Left cardiac atrium (tissue), 4 donors: ENCODE measurements at places on chromosomes 13 and 19.

DNA sequence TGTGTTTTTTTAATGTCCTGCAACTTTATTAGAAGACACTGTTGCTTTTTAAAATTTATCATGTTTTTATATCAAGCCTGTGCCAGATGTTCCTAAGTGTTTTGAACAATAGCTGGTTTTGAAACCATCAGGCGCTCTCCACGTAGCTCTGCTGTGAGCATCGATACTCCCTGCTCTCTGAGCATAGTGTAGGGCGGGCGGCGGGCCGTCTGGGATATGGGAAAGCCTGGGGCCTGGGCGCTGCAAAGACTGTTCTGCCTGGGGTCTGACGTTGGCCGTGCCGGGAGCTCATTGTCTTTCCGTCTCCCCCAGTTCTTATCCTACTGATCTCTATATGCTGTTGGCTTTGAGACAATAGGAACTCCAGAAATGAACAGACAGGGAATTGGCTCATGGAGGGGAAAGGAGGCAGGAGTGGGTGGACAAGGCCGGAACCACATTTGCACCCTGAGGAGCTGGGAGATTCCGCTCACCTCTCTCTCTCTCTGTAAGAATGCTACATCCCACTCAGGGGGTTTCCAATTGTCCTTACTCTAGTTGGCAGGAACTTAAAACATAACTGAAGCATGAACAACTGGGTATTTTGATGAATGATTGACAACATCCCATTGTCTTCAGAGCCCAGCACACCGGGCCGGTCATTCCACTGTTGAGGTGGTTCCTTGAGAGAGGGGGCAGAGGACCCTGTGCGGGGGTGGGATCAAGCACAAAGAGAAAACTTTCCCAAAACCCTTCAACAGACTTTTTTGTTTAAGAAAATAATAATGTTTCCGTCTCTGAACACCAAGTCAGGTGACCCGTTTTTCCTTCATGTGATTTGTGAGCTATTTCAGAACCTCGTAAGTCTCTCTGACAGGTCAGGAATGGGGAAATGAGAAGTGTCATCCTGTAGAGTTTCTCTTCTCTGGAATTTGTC is 64.7 kb downstream of the COL4A2 start:
- no peak for DNase-seq

DNA sequence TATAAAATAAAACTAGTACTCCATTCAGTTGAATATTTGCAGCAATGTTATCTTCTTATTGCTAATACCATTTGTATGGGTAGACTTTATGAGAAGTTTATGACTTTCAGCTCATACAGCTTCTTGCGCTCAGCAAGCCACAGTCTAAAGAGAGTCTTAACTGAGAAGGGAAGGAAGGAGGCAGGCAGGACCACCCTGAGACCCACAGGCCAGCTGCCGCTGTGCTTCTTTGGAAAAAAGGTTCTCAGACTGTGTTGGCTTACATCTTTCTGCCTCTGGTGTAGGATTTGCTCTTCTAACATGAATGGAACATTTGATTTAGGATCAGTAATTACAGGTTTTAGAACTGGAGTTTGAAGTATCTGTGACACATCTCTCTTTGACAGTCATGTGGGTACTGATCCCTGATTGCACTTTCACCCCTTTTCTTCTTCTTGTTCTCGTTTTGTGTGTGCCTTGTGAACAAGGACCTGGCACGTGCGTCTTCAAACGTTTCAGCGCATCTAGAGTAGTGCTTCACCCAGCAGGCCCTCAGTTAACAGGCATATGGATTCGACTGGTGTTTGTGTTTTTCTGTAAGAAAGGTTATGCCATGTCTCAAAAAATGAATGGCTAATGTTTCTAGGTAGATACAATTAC is 7.1 kb upstream of the GPR18 start:
- no peak for DNase-seq

DNA sequence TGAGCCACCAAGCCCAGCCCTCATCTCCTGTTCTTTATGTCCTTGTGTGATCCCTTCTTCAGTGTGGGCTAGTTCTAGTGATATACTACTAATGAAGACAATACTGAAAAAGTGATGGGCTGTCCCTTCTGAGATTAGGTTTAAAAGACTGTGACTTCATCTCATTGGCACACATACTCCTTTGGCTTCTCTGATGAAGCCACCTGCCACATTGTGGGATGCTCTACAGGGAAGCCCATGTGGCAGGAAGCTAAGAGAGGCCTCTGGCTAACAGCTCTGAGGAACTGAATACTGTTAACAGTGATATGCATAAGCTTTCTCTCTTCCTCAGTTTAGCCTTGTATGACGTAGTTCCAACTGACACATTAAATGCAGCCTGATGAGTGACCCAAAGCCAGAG is 13.6 kb downstream of the CSNK1A1L start:
- no peak for DNase-seq

DNA sequence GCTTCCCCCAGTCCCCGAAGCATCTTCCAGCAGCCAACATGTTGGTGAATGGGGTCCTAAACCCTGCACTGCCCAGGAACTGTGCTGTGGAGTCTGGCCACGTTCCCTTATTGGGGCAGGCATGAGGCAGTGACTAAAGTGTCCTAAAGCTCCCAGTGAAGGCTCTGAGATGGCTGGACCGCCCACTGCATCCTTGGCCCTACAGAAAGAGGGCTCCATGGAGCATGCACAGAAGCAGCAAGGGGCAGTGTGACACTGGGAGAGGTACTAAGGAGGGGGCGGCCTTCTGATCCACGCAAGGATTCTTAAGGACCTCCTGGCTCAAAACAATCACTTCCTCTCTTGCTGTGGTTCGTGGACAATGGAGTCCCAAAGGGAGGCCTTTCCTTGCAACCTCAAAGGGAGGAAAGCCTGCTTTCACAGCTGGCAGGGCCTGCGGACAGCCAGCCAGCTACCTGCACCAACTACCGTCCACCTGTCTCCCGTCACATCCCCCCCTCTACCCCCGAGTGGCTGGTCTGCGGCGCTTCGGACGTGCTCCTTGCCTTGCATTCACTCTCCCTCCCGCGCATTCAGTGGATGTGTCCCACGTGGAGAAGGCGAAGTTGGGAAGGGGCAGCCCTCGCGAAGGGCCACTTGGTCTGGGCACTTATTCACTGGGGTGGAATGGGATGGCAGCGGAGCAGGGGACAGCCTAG is 63.9 kb upstream of the STARD13 start:
- peak; percentile 34 for DNase-seq

DNA sequence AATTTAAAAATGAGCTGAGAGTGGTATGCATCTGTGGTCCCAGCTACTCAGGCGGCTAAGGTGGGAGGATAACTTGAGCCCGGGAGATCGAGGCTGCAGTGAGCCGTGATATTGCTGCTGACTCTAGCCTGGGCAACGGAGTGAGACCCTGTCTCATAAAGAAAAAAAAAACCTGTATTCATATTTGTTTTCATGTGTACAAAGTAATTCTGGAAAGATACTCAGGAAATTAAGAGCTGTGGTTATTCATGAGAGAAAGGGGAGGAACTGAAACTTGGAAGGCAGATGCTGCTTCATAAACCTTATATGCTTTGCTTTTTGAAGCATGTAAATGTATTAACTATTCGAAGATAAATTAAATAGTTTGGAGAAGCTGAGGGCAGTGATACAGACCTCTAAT is 8.8 kb upstream of the RLN3 start:
- DNase-seq: no peak

- DNase-seq: no peak
Observed at GRCh38 chr19:29488316-29488715, 37.5 kb upstream of the VSTM2B start.

GRCh38 chr13:21010621-21011020 is 50.8 kb downstream of the LATS2 start:
- DNase-seq: no peak

GRCh38 chr19:50340331-50340730 is 11.2 kb upstream of the KCNC3 start:
- no peak for DNase-seq

DNA sequence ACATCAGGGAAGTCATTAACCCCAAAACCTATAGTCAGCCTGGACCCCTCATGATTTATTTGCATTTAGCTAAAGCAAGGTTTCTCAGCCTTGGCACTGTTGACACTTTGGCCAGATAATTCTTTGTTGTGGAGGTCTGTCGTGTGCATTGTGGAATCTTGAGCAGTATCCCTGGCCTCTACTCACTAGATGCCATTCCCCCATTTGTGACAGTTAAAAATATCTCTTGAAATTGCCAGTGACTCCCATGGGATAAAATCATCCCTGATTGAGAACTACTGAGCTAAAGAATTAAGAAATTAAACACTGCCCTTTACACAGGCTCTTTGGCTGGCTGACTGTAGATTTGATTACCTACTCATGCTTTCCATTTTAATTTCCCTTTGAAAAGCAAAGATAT is 102.7 kb downstream of the LMO7 start:
- no peak for DNase-seq

- no peak for DNase-seq
Observed at GRCh38 chr13:30038884-30039283, 188.5 kb upstream of the UBL3 start.

- no peak for DNase-seq
Observed at GRCh38 chr13:23427881-23428528, 5.5 kb downstream of the SACS start.

DNA sequence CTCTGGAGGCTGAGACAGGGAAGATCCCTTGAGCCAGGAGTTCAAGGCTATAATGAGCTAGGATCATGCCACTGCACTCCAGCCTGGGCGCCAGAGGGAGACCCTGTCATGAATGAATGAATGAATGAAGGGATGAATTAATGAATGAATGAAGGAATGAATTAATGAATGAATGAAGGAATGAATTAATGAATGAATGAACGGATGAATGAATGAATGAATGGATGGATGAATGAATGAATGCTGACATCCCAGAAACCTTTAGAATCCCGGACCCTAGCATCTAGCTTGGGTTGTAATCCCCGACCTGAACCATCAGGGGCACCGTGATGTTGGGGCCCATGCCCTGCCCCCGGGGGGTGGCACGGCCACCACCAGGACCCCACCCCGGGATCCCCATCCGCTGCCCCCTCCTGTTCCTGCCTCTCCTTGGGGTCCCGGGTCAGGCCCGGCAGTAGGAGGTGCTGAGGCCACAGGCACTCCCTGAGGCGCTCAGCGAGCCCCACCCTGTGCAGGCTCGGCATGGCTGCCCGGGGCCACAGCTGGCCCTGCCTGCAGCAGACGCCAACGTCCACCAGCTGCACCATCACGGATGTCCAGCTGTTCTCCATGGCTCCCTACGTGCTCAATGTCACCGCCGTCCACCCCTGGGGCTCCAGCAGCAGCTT is 3.4 kb downstream of the EBI3 start:
- DNase-seq: no peak

DNA sequence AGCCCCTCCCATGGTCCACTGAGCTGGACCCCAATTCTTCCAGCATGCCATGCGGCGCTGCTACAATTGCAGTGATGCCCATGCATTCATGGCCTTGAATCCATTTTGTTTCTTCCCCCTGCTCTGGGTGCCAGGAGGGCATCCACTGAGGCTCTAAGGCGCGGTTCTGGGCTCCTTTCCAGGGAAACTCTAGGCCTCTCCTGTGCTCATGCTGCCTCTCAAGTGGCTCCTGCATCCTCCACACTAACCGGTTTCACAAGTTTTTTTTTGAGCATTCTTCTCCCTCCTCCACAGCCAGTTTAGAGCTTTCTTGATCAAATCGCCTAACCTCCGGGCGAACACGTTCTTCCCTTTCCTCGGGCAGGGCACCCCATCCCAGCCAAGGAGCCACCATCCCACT is 69.1 kb upstream of the FLT1 start:
- no peak for DNase-seq

DNA sequence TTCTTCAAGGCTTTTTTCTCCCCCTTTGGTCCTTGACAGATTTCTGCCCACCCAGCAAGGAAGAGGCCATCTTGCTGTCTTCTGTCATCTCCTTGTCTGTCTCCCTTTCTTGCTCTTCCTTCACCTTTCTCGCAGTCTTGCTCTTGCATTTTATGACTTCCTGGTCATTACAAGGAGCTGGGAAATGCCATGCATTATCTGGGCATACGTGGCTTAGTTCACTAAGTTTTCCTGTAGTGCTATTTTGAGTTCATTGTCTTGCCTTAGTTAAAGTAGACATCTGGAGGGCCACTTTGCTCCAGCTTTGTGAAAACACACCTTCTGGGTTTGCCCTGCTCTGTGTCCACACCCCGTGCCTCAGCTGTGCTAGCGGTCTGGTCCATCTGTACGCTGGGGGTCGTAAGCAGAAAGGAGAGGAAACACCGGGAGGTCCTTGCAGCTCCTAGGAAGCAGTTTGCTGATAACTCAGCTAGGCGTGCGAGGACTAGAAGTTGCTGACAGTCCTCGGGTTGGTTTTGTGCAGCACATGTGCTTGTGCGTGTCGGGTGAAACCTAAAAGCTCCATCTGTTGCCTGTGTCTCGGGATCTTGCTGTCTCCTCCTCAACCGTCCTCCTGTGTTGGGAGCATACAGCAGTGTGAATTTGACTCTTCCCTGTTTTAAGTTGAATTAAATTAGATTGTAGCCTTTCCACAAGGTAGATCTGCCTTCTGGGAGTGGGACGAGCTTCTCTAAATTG is 59.4 kb downstream of the ARHGEF7 start:
- DNase-seq: no peak

DNA sequence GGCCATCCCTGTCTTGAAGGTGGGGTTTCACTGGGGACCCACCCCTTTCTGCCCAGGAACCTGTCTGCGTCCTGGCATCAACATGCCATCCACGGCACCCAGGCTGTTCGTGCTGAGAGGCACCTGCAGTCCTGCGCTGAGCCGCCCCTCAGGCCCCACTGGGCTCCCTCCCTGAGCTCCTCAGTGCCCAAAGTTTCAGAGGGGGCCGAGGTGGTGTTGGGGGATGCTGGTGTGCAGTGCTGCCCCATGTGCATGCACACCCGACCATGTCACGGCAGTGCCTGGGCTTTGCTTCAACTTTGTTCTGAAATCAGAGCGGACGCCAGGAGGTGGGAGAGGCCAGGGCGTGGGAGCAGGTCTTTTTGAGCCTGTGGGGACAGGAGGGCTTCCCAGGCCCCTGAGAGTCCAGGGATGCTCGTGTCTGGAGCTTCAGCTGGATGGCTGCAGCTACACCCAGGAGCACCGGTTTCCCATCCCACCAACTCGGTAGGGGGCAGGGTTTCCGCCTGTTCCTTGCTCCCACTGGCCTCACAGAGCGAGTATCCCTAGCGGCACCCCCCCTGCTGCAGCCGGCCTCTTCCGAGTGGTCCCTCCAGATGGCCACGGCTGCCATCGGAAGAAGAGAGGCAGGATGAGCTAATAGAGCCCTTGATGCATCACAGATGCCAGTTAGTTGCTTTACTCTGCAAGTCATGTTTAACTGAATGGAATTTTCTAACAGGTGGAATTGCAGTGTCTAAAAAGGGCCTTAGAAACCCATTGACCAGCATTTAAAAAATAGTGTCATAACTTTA is 44.0 kb downstream of the WDFY2 start:
- DNase-seq: no peak
